ENCODE measurements at places on chromosomes 3 and 15.
A peak's percentile ranks its signal among the peaks of the same experiment; 100 is the strongest.

DNA sequence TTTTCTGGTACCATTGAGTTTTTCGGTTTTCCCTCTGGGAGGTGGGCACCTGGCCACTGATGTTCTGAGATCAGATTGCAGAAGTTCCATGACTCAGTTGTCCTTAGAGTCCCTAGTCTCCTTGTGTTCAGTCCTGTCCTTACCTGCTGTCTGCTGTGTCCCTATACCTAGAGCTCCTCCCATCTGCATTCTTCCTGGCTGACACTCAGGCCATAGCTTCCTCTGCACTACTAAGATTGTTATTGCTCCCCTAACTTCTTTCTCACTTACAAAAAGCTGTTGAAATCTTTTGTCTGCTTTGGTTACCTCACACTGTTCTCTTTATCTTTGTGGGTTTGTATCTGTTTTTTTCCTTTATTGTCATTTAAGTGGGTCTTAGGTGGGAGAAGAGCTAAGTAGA, 13.2 kb downstream of the USP3 start:
- no peak for DNase-seq

DNA sequence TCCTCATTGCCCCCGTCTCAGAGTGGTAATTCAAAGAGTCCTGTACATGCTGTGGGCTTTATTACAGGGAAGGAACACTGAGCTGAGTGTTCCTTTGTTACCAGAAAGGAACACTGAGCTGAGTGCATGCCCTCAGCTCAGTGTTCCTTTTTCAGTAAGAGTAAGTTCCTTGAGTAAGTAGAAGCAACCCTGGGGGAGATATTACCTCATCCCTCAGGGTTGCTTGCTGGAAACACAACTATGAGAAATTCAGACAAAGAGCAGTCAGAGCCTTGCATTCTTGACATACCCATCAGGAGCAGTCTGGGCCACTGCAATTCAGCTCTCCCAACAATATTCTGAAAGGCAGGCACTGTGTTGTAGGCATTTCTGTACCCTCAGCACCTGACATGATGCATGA, 17.0 kb downstream of the CHRM5 start:
- DNase-seq: peak; percentile 94

DNA sequence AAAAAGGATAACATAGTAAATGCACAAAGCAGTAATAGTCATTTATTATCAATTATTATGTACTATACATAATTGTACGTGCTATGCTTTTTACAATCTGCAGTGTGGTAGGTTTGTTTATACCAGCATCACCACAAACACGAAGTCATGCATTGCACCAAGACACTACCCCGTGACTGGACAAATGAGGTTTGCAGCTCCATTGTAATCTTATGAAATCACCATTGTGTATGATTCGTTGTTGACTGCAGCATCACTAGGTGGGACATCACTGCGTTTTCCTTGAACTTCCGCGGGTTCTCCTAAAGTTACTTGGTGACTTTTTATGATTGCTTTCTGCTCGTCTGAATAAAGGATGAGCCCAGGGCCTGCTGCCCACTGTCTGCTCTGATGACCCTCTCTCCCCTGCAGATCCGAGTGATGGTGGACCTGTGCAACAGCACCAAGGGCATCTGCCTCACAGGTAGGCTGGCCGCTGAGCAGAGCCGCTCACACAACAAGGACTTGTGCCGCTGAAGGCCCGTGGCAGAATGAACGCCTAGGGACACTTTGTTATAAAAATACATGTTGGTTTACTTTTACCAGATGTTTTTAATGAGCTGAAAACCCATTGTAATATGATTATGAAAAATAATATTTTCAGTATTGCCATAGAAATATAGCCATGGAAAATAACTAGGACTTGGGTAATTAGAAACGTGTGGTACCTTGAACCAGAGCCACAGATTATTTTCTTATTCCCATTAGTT, 35.8 kb downstream of the GLDN start:
- peak; percentile 96 for DNase-seq

GRCh38 chr3:144556392-144556791, 584.8 kb downstream of the DIPK2A start:
- peak; percentile 53 for DNase-seq

- DNase-seq: peak; percentile 86
Measured at GRCh38 chr15:66841953-66842681, 140.1 kb downstream of the SMAD6 start.

GRCh38 chr3:27877061-27878013, 155.2 kb upstream of the EOMES start:
- DNase-seq: no peak
